GM03348 (cell line): ENCODE measurements at places on chromosomes 6 and 20.

DNA sequence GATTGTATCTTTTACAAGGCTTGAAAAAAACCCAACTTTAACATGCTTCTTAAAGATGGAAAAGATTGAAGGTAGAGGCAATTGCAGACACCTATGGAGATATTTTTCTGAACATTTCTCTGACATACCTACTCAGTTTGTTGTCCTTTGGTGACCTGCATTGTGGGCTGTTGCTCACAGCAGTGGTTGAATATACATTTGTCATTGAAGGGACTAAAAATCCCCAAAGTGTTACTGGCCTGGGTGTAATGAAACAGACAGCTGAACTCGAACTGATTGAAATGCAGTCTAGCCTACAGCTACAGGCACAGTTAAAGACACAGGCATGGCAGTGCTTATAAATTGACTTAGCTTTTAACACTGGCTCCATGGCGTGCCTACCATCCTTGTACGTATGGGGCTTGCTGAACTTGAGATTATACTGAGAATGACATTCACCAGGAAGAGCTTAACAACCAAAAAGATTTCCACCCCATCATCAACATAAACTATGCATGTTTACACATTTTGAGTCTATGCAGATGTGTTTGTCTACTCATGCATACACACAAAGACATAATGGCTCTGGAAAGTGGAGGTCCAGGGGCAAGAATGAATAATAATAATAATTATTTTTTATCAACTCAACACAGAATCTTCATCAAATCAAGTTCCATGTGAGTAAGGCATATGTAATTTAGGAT is 83.2 kb upstream of the NOX3 start:
- no peak for DNase-seq

- DNase-seq, result no peak
These were observed 15.6 kb upstream of the CBFA2T2 start for GRCh38 chr20:33474097-33474873.

DNA sequence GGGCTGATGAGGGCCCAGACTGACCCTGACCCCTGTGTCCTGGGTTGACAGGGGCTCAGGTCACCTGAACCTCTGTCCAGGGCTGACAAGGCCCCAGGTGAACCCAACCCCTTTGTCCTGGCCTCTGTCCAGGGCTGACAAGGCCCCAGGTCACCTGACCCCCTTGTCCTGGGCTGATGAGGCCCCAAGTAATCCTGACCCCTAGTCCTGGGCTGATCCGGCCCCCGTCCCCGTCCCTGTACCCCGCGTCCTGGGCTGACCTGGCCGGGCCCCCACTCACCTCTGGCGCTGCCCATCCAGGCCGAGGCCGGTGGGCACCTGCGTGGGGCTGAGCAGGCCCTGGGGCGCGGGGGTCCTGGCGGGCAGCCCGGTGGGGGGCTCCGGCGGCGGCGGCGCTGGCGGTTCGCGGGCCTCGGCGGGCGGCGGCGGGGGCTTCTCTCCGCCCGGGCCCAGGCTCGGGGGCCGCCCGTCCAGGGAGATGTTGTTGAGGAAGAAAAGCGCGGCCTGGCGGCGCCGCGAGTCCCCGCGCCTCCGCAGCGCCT is 379 bp downstream of the CABLES2 start:
- DNase-seq, result no peak

GRCh38 chr6:70180901-70181599 is 121.8 kb downstream of the COL9A1 start:
- no peak for DNase-seq

DNA sequence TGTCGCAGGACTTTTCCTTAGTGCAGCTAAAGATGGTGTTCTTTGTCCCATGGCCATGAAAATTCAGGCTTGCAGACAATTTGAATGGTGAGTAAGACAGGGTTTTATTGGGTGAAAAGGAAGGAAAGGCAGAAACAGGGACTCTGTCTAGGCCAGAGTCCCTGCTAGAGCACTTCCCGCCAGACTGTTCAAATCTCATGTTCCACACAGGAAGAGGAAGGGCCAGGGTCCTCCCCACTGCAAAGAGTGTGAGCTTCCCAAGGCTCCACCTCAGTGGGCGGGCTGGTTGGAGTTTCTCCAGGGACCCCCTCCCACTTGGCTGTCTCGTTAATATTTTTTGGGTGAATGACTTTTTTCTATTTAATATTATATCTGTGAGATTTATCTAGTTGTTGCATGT is 29.0 kb downstream of the COL19A1 start:
- DNase-seq, result no peak

- no peak for DNase-seq
These were observed 134.0 kb downstream of the SCML4 start for GRCh38 chr6:107689951-107690642.

GRCh38 chr6:158825951-158826306 is 6.8 kb upstream of the EZR start:
- no peak for DNase-seq

- DNase-seq, result peak; percentile 46
These were observed 23.7 kb downstream of the HLA-A start for GRCh38 chr6:29965873-29966601.

DNA sequence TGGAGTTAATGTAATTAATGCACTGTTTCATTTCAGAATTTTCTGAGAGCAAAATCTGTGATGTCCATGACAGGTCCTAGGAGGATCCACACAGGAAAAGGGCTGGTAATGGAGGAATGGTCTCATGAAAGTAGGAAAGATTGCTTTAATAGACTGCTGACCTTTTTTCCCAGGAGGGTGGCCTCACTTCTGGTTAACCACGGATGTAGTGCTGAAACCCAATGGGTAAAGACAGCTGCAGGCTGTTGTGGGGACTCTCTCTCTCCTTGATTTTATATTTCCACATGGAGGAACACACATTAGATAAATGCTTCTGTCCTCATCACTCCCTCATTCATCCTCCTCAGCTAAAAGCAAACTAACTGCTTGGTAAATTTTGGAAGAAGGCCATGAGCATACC is 23.6 kb upstream of the RIPOR2 start:
- no peak for DNase-seq

DNA sequence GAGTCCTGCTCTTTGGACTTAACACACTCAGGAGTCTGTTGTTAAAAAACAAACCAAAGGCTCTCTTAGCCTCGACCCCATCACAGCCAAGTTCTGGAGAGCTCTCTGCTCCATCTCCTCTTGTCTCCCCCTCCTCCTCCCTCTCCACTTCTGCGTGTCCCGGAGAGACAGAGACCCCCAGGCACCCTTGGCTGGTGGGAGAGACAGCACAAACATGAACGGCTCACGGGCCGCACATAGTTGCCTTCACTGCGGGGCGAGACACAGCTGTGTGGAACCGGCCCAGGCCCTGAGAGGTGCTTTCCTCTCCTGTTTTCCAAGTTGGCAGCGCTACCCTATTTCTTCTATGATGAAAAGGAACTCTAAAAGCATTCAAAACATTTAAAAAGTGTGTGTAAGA is 23.3 kb upstream of the MYT1 start:
- DNase-seq, result no peak

DNA sequence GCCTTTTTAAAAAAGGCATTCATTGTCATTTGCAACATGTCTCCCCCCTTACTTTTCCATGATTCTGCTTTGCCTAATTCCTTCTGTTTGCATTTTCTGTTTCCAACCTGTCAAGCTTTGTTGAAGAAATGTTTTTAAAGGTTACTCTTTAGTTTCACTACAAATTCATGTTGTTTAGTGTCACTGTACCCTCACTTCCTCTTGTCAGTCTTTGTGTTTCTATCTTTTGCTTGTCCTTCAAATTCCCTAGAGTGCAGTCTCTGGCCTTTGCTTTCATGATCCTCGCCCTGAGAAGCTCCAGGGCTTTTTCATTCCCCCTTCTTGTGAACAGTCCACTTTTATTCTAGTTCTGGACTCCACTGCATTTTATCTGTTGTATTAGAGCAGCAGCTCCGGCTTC is 90.6 kb downstream of the MAP3K4 start:
- DNase-seq, result no peak
